ENCODE measurements at places on chromosomes 3 and 15. TPM values are rescaled to one million over a fixed set of nuclear protein-coding genes. Genes with fewer than 3 reads are reported as not detected.

DNA sequence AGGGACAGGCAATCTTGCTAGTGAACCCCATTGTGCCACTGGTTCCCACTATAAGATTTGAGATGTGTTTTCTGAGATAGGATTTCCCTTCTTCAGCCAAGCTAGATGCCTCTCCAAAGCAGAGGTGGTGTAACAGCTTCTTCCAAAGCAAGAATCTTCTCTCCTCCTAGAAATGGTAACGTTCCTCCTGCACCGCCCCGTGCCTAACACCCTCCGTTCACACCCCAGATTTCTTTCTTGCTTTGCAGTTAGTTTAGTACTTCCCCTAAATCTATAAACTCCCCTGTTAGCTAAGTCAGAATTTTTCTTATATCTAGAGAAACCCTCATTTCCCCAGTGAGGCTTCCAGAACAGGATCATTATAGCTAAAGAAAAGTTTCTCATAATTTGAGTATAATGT is 617.6 kb upstream of the MDFIC2 start:
- DNase-seq, result no peak

DNA sequence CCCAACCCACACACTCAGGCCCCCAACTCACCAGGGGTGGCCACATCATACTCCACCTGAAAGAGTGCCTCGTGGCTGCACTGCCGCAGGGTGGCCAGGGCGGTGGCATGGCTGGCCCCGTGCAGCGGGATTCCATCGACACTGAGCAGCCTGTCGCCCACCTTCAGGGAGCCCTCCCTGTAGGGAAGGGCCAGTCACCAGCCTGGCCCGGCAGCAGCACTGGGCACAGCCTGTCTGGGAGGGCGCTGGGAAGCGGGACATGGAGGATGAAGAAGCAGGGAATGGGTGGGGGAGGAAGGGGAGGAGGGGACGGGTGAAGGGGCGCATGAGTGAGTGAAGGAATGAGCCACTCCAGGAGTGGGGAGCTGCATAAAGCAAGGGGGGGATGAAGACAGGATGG is 18.5 kb downstream of the GRIP2 start:
- DNase-seq, result no peak

DNA sequence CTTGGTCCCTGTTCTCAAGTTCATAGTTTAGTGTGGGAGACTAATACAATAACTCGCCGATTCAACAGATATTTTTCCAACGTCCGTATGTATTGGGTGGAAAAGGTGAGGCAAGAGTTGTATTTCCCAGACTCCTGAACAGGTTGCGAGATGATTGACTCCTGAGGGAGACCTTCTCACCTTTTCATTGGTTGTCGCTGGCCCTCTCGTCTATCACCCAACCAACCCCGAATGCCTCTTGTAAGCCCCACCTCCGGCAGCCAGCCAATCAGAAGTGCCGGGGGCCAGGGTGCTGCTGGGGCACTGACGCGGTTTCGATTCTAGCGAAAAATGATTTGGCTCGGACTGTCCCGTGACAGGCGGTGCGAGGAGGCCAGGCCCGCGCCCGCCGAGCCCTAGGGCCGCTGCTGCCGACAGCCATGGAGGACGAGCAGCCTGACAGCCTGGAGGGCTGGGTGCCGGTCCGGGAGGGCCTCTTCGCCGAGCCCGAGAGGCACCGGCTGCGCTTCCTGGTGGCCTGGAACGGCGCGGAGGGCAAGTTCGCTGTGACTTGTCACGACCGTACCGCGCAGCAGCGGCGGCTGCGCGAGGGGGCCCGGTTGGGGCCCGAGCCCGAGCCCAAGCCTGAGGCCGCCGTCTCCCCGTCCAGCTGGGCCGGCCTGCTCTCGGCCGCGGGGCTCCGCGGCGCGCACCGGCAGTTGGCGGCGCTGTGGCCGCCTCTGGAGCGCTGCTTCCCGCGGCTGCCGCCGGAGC is at the start of gene WHAMM:
TSS of gene WHAMM (plus strand) at position 321 of the 753 bp plus-strand sequence. CDS start at position 420, 99 bp downstream.
- DNase-seq, result peak; percentile 98

- no peak for DNase-seq
These were observed 488.4 kb downstream of the NR2F2 start for GRCh38 chr15:96818861-96819260.

DNA sequence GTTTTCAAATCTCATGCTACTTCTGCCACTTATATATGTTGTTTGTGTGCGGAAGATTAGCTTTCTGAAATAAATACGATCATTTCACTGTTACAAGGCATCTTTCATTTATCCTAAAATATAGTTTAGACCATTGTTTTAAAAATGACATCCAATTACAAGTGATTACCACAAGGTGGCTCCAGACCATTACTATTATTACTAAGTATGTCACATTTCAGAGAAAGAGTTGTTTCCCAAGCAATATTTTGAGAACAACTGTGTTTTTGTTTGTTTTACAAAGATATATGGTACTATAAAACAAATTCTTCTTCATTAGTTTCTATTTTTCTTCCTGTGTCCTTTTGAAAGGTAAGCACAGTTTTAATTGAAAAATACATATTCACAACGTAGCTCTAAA is 136.0 kb upstream of the RAP2B start:
- DNase-seq, result peak; percentile 67

DNA sequence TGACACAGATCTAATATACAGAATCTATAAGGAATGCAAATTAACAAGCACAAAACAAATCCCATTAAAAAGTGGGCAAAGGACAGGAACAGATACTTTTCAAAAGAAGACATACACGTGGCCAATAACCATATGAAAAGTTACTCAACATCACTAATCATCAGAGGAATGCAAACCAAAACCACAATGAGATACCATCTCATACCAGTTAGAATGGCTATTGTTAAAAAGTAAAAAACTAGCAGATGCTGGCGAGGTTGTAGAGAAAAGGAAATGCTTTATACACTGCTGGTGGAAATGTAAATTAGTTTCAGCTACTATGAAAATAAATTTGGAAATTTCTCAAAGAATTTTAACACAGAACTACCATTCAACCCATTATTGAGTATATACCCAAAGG is 50.7 kb downstream of the ADAMTS17 start:
- peak; percentile 85 for DNase-seq

GRCh38 chr3:50327943-50328691 is at the start of gene TUSC2:
Gene TUSC2, minus strand, starts transcription at chr3:50328223. Its CDS starts 124 bp downstream, at chr3:50328099.
- peak; percentile 99 for DNase-seq

- DNase-seq, result peak; percentile 72
These were observed 334.4 kb upstream of the THBS1 start for GRCh38 chr15:39246523-39246922.

- DNase-seq, result no peak
These were observed 329.2 kb downstream of the ARRDC4 start for GRCh38 chr15:98289747-98290146.

DNA sequence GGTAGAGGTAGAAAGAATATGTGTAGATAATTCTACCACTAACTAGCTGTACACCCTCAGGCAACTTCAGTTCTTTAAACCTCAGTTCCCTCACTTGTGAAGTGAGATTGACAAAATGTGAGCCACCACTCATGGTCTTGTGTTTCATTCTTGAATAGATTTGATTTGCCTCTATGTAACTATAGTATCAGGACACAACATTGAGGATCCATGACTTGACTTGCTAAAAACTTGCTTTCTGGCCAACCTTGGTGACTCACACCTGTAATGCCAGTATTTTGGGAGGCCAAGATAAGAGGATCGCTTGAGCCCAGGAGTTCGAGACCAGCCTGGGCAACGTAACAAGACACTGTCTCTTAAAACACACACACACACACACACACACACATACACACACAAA is 115.8 kb upstream of the FLNB start:
- DNase-seq, result peak; percentile 47

DNA sequence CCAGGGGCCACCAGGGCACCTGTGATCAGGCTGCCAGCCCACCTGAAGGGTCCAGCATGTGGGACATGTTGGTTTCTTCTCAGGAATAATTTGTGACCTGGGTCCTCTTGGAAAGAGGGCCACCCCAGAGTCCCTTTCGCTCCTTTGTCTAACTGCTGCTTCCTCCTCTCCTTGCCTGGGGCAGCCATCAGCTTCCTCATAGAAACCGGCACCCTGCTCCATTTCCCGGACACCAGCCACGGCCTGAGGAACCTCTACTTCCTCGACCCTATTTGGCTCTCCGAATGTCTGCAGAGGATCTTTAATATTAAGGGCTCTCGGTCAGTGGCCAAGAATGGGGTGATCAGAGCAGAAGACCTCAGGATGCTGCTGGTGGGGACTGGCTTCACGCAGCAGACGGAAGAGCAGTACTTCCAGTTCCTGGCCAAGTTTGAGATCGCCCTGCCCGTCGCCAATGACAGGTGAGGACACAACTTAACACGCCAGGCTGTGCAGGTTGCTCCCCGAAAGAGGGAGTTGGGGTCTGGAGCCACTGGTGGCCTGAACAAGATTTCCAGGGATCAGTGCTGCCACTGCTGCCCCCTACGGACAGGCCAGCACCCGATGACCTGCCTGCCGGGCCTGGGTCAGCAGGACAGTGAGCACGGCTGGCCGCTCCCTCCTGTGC is 109.7 kb downstream of the LRRK1 start:
- DNase-seq, result no peak

DNA sequence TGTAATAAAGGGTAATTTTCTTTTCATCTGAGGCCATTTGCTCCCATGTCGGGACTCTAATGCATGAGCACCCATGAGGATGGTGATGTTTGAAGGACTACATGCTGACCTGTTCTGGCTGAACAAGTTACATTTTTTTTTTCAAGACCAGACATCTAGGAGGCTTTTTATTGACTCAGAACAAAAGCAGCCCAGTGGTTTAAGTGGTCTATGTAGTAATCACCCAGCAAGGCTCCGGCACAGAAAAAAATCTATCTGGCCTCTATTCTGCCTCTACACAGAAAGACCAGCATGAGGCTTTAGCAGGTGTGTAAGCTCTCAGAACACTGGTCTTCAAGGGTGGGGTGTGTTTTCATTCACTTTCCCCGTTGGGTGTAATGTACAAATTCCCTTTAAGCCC is 95.1 kb upstream of the ZBED2 start:
- no peak for DNase-seq

- DNase-seq, result no peak
These were observed 8.3 kb downstream of the SNAPC5 start for GRCh38 chr15:66489179-66489791.

GRCh38 chr3:149670742-149671492 is 13.1 kb upstream of the WWTR1 start:
- DNase-seq, result no peak

The CFAP100 gene
- not detected for total RNA-seq

The TRH gene
- not detected for total RNA-seq

The STRA6 gene
- total RNA-seq, result 0.29 TPM

The CPA3 gene
- not detected for total RNA-seq
